CD4-positive, alpha-beta T cell treated with Interleukin-2 at 100 ng/mL for 4 hours (primary cell): ENCODE measurements at places on chromosomes 6 and 20.

DNA sequence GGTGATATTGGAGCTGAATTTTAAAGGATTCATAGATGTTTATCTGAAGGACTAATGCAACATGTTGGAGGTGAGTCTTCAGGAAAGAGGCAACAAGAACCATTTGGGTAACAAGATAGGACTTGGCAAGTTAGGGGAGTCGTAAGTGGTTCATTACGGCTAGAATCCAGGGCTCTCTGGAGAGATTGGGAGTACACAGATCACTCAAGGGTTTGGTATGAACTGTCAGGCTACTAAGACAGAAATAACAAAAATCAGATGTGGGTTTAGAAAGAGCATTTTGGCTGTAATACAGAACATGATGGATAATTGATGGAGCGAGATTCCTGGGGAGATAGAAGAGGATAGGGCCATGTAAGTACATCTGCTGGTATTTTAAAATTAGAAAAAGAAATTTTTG lies 86.3 kb upstream of the ESR1 start:
- no peak for DNase-seq

DNA sequence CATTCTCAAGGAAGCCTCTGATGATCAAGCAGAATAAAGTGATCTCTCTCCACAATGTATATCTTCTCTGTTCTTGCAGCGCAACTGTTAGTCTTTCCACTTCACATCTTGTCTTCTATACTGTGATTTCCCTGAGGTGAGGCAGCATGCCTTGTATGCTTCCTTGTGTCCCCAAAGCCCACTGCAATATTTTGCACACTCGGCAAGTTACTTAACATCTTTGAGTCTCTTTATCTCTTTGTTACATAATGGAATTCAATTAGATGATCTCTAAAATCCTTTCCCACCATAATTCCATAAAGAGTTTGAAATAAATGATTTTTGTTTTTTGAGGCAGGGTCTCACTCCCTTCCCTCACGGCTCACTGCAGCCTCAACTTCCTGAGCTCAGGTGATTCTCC lies 40.4 kb upstream of the ALDH8A1 start:
- no peak for DNase-seq

DNA sequence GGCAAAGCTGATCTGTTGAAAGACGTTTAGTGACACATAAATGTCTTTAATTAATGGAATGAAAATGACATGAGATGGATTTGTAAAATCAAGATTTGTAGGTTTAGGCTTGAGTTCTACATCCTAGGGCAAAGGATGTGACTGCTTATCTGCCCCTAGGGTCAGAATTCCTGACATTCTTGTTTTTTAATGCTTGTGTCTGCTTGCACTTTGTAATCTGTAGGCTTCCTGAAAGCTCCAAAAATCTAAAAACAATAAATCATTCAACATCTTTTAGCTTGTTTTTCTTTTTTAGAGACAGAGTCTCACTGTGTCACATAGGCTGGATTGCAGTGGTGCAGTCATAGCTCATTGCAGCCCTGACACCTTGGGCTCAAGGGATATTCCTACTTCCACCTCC lies 107.9 kb upstream of the MLIP start:
- no peak for DNase-seq

- DNase-seq: no peak
Measured at GRCh38 chr20:40317156-40317790, 371.8 kb downstream of the MAFB start.

DNA sequence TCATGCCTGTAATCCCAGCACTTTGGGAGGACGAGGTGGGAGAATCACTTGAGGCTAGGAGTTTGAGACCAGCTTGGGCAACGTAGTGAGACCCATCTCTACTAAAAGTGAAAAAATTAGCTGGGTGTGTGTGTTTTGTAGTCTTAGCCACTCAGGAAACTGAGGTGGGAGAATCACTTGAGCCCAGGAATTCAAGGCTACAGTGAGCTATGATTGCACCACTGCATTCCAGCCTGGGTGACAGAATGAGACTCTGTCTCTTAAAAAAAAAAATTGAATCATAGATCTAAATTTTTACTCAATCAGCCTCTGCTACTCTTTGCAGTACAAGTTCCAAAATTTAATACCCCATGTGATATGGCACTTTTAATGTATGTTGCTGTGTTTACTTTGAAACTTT lies 121.6 kb downstream of the ARMC2 start:
- no peak for DNase-seq

- DNase-seq: no peak
Measured at GRCh38 chr20:20413810-20414281, 45.9 kb downstream of the INSM1 start.

GRCh38 chr20:1853473-1853872 lies 41.7 kb upstream of the SIRPA start:
- no peak for DNase-seq

DNA sequence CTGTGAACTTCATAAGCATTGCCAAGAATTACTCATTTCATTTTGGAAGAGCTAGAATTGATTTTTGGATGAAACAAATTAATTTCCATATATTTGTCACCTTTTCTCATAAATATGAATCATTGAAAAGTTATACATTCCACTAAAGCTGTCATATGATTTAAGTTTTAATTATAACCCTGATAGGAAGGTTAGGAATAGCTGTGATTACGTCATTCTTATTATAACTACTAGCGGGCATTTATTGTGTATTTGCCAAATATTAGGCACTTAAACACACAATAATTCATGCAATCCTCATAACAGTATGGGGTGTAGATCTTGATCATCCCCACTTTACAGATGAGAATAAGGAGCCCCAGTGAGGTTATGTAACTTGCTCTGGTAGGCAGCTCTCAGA lies 77.4 kb upstream of the ENPP5 start:
- DNase-seq: no peak

DNA sequence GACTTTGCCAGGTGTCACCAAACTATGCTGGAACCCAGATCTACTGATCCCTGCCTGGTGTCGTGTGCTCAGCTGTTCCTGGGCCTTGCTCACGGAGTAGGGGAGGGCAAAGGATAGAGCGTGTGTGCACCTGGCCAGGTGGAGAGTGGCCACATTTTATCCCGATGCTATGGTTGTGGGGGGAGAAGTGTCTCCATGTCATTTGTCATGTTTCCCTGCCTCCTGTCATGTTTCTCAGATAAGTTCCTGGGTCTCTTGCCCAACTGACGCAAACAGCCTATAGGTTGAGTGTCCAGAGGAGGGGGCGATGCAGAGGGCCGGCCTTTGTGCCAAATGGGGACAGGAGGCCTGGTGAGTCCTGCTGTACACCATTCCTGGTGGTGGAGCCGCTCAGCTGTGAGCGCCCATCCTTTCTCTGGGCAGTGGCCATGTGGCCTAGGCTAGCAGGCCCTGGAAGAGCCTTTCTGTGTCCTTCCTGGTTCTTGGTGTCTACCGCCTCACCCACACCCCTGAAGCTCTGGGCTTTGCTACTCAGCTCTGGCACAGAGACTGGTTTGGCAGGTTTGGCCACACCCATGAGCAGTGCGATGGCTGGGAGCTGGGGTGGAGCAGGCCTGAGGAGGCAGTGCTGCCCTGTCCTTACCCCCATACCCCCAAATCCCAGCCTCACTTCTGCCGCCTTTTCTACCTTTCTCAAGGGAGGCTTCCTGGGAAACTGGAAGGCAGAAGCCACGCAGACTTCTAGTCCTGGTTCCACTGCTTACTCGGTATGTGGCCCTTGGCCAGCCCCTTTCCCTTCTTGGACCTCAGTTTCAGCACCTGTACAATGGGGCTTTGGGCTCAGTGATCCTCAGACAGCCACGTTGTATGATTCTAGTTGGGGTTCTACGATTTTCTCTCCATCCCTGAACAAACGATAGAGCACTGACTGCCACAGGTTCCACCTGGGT lies 32.3 kb upstream of the EPB41L1 start:
- DNase-seq: no peak

GRCh38 chr20:20731945-20732296 lies 19.5 kb upstream of the RALGAPA2 start:
- DNase-seq: no peak

GRCh38 chr20:50012282-50013263 lies 29.8 kb downstream of the SNAI1 start:
- no peak for DNase-seq

DNA sequence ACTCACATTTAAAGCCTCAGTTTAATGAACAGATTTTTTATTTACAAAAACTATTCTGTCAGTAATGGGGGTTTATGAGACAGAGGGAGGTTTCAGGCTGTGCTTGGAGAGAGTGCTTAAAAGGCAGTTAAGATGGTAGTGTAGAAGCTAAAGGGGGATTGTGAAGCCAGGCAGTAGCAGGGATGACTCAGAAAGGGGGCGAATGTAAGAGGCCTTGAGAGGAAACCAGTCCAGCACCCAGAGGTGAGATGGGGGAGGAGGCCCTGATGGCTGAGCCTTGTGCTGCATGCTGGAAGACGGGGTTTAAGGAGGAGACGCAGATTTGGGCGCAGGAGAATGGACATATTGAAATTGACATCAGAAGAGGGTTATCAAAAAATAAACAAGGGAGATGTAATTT lies 6.6 kb upstream of the SERPINB9 start:
- DNase-seq: no peak

DNA sequence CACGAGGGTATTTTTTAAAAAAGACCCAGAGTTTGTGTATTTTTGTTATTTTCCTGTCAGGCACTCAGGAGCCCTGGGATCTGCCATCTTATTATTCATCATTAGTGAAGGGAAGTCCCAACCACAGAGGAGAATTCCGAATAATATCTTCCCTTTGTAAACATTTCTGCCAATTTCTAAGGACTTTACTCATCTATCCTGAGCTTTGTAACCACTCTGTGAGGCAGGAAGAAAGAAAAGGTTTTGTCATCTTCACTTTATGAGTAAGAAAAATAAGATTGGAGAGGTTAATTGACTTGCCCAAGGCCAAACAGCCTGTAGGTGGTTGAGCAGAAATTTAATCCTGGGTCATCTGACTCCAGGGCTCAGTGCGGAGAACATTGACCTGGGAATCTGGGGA lies 23.0 kb upstream of the IYD start:
- DNase-seq: no peak

DNA sequence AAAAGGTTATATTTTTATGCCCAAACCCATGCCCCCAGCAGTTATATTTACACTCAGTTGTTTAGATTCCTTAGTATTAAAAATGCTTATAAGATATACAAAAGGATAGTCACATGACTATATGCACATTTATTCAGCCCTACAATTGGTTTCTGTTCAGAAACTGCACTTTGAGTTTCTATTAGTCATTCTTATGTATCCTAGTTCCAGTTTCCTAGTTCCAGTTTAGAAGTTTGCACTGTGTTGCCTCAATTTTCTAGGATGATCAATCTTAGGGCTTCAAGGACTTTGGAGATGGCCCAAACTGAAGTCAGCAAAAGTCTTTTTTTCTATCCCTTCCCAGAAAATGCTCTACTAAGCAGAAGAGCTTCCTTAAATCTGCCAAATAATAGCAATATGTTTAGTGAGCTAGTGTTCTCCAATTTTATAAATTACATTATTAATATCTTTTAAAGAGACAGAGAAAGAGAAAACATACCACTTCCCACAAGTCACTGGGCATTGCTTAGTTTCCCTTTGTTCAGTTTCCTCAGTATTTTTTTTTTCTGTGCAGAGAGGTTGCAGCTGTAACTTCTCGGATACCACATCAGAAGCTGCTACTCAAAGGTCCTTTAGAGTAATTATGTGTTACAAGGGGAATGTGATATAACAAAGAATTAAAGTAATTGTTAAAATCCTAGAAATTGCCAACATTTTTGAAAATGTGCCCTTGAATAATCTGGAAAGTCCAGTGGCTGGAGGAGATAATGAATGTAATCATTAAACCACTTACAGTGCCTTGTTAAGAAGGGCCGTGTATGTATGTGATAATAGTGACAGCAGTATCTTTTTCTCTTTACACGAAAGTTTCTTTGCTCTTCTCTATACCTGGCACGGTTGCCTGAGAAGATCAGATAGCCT lies 138.8 kb downstream of the KHDRBS2 start:
- DNase-seq: no peak

GRCh38 chr6:66851930-66852329 lies 1144.9 kb upstream of the EYS start:
- DNase-seq: no peak

DNA sequence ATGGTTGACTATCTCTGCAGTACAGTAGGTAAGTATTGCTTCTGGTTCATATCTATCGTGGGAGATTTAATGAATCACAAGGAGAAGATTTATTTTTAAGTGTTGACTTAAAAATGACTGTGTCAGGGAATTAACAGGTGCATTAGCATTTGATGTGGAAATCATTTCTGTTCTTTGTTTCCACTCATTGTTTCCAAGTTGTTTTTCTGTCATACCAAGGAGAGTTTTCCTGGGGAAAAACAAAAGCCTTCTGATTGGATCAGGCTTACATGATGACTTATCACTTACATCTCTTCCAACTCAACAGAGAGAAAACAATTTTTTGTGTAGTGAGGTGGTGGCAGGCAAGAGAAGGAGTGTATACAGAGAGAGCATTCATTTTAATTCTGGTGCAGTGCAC lies 686.4 kb downstream of the HTR1B start:
- DNase-seq: no peak

DNA sequence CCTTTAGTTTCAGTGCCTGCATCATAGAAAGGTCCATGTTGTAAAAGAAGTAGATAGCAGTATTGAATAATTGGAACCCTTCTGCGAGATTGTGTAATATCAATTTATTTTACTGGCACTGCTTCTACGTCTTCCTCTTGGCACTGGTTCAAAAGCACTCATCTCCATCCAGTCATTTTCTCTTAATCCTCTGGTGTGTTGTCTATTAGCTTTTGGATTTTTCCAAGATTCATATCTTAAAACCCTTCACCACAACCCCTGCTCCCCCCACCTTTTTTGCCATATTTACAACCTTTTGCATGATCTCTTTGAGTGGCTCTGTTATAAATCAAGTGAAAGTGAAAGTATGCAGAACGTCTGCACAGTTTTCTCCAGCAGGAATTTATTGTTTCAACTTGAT lies 76.6 kb upstream of the HSF2 start:
- DNase-seq: peak; percentile 1

- no peak for DNase-seq
Measured at GRCh38 chr20:60648556-60648955, 603.5 kb upstream of the CDH4 start.

DNA sequence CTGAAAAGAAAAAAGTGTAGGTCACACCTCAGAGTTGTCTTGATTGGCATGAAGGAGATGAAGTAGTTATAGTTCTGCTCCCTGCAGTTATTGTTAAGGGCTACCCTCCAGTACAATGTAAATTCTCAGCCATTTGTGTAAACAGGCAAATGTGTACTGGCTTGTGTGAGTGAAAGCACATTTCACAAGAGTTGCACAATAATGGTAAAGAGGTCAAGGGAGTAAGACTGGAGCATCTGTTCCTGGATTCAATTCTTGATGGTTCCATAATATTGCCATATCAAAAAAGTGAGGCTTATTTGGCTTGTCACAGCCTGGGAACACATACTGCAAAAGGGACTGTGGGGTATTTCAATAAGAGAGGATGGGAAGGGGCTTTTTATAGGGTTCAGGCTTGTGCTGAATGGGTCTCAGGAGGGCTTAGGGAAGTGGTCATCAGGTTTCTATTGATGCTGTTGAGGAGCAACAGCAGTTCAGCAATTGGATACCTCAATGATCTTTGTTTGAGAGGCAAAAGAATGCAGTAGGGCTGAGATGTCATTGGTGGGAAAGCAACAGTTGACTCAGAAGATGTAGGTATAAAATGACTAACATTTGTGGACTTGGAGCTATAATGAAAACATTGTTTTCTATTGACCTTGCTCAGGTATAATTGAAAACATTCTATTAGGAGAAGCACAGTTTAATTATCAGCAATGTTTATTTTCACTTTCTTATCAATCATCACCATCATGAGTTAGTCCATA lies 402.6 kb downstream of the BCKDHB start:
- DNase-seq: no peak

- no peak for DNase-seq
Measured at GRCh38 chr20:13111249-13111911, 102.6 kb downstream of the SPTLC3 start.
